Stimulated activated CD8-positive, alpha-beta memory T cell treated with anti-CD3 and anti-CD28 coated beads, Interleukin-4, amount 100 ng/mL, for 48 hours (primary cell): ENCODE measurements at places on chromosomes 5 and 9.

DNA sequence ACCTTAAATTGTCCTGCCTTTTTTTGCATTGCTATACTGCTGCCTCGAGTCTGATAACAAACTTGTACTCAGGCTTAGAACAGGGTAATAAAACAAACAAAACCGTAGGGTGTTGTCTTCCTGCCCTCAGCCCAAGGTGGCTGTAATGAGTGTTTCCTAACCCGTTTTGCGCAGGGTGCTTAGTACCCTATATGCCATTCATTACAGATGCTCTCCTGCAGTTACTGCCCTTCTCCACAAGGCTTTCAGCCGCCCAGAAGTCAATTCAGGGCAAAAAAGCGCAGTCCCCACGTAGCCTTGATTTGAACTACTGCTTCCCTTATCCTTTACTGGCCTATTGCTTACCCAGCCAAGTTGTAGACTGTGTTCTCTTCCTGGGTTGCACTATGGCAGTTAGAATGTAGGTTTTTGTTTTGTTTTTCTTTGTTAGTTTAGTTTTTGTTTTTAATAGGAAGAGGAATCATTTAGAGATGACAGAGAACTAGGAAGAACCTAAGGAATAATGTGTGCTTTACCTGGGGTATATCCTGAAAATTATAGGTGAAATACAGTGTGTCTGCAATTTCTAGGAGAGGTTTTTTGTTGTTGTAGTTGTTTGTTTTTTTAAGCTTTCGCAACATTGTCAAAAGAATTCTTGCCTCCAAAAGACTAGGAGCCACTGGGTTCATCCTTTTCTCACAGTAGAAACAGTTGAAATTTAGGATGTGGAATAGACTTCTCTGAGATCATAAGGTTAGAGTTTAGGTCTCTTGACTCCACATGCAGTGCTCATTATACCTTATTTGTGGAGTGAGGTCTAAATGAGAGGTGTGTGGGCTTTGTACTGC is 1.3 kb downstream of the HMGXB3 start:
- peak; percentile 66 for DNase-seq

DNA sequence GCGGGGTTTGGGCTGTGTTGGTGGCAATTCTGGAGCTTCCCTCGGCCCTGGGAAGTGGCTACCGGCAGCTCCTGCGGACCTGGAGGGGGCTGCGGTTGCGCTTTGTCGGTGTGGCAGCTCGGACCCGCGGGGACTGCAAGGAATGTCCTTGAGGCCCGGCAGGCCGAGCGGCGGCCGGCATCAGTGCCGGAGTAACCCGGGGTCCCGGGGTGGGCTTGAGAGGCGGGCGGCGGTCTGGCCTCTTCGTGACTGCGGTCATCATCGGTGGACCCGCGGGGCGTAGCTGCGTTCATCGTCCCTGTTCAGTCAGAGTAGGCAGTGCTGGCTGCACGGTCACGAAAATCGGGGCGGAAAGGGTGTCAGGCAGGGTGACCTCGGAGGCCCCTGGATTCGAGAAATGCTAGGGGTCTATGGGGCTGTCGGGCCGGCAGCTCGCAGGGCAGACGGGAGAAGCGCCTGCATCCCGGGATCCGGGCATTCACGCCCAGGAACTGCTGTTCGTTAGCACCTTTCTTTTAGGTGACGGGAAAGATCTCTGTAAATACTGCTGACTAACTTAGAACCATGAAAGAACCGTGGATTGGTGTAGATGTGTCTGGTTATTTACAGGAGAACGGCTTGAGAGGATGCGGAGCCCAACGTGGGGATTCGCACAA is 474 bp downstream of the HMGCR start:
- DNase-seq = peak; percentile 60

GRCh38 chr9:135309763-135310125 is 169.8 kb upstream of the PPP1R26 start:
- DNase-seq = no peak

DNA sequence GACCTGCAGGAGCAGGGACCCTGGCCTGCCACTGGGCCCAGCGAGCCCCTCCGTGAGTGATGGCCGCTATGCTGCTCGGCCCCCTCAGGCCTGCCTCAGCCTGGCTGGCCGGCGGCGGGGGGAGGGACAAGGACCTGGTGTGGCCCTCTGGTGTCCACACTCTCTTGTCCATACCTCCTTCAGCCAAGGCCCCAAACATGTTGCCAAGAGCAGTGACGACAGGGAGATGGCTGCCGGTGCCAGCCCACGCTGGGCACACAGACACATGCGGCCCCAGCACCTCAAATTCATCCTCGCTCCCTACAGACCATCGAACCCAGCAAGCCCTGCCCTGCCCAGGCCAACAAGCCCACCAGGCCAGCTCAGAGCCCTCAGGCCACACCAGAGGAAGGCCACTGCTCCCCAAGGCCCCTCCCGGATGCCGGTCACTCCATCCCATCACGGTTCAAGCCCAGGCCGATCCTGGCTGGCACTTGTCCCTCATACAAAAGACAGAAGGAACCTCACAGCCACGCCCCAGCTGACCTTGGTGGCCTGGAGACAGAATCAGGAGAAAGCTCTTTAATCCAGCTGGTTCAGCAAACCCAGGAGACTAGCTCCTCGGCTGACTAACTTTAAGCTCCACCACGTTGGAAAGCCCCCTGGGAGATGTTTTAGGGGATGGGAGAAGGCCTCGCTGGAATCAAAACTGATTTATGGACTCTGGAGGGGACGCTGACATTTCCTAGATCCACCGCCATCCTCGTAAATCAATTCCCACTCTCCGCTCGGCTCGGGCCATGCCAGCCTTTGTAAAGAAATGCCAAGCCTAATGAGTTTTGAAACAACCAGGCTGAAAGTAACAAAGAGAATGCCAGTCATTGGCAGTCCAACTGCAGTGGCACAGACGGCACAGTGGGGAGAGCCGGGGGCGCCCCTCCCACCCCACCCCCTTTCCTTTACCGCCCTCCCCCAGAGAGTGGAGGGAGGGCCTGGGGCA is 84.9 kb downstream of the VAV2 start:
- no peak for DNase-seq

DNA sequence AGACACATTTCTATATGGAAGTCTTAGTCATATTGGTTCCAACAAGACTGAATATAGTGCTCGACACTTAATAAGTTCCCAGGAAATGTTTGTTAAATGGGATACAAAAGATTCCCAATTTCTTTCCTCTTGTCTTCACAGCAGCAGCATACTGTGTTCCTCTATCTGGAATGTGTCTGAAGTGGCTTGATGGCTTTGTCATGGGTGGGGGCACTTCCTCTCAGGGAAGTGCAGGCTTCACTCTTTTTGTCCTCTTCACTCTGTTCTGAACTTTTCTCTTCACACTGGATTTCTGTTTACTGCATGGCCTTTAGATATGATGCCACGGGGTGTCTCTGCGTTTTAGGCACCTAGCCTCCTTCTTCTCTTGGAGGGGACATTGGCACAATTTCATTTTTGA is 127.7 kb upstream of the C9orf72 start:
- DNase-seq = no peak

DNA sequence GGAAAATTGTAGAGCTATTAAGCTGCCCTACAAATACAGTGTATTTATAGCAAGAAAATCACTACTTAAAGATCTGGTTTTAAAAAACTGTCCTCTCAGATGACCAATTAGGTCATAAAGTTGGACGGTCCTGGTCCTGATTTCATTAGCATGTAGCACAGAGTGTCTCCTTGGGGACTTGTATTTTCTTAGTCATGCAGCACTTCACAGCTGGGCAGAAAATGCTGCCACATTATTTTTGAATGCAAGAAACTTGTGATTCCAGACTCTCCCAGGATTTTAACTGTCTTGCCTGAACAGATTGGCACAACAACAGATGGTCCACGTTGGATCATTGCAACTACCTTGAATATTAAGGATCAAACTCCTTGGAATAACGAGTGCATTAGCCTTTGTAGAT is 348.1 kb upstream of the SGCD start:
- DNase-seq = no peak

DNA sequence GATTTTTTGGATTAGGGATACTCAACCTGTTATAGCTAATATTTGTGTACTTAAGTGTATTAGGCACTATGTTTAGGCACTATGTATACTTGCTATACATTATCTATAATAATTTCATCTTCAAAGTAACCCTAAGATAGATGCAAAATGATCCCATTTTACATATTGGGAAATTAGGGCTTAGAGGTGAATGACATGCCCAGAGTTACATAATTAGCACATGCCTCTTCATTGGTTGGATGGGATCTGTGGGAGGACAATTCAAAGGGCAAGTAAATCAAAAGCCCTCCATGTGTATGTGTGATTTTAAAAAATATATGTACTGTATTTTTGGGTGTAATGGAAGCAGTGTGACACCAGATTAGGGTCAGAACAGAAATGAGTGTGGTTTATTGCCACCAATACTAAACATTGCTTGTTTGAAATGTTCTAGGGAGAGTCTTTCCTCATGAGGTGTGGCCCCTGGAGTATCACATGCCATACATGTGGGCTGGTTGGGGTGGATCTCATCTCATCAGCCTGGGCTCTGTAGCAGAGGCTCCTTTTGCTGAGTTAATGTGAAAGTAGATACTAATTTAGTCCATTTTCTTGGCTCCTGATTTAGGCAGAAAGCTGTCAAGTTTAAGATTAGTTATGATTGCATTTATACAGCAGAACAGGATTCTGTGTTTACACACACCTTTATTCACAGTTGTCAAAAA is 5.5 kb downstream of the C9orf85 start:
- peak; percentile 41 for DNase-seq

GRCh38 chr5:80713631-80714030 is 58.8 kb upstream of the DHFR start:
- no peak for DNase-seq

DNA sequence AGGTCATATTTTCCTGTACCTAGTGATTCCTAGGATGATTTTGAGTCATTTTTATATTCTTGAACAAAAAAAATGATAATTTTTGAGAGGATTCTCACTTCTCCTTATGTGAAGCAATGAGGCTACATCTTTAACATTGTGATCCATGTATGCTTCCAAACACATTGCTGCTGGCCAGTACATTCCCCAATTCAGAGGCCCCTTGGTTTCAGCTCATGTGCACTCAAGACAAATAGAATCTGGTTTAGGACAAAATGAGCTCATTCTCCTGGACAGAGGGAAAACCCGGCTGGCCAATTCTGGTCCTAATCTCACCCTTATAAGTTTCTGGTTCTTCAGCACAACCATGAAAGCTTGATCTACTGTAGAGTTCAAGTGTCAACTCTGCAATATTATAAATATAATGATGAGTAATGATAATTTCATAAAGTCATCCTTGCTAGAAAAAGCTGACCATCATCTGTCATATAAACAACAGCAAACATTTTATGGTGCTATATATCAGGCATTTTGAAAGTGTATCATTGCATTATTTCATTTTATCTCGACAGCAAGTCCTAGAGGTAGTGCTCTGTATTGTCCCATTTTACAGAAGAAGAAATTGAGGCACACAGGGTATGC is 139.1 kb upstream of the ZNF366 start:
- no peak for DNase-seq

GRCh38 chr9:126400571-126400970 is 73.9 kb downstream of the MVB12B start:
- no peak for DNase-seq

DNA sequence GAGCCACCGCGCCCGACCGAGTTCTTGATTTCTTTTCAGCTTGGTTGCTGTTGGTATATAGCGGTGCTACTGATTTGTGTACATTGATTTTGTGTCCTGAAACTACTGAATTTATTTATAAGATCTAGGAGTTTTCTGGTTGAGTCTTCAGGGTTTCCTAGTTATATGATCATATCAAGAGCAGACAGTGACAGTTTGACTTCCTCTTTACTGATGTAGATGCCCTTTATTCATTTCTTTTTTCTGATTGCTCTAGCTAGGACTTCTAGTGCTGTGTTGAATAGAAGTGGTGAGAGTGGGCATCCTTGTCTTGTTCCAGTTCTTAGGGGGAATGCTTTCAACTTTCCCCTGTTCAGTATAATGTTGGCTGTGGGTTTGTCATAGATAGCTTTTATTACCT is 17.4 kb upstream of the LRRC19 start:
- DNase-seq = no peak

DNA sequence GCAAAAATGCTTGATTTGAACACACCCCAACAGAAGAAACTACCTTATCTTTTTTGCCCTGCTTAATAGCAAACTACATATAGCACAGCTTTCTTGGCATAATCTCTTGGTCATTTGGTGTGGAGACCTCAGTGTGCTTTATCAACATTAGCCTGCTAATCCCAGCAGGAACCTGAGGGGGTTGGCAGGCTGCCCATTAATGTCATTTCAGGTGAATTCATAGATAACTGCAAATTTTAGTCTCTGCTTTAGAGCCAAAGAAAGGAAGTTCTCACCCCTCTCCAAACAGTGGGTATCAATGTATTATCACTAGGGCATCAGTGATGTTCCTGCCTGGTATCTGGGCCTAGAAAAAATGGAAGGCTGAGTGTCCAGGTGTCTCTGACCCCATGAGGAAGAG is 489.0 kb downstream of the NTRK2 start:
- no peak for DNase-seq

GRCh38 chr5:180642181-180642775 is 7.1 kb downstream of the FLT4 start:
- no peak for DNase-seq

DNA sequence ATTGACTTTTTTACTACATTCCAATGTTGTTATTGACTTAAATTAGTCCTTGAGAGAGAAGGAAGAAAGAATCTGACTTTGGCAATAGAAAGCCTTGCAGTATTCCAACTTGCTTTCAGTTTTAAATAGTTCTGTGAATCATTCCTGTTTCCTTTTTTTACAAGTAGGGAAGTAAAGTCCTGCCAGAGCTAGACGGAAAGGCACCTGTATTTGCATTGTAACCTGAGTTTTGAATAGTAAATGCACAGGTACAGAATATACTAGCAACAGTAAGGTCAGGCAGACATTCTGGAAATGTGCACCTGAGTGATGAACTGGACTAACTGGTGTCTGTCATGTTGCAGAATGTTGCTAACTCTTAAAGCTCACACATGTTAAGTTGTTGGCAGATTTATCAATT is 100.9 kb downstream of the PRKACG start:
- DNase-seq = no peak

- no peak for DNase-seq
Measured at GRCh38 chr5:93607367-93608258, 24.6 kb downstream of the NR2F1 start.

GRCh38 chr9:117574099-117574498 is 130.1 kb upstream of the TLR4 start:
- DNase-seq = no peak

GRCh38 chr5:50667023-50667652 is 701 bp downstream of the PARP8 start:
- no peak for DNase-seq
